ENCODE measurements at places on chromosomes 1 and 21. TPM values are rescaled to one million over a fixed set of nuclear protein-coding genes. Genes with fewer than 3 reads are reported as not detected.

DNA sequence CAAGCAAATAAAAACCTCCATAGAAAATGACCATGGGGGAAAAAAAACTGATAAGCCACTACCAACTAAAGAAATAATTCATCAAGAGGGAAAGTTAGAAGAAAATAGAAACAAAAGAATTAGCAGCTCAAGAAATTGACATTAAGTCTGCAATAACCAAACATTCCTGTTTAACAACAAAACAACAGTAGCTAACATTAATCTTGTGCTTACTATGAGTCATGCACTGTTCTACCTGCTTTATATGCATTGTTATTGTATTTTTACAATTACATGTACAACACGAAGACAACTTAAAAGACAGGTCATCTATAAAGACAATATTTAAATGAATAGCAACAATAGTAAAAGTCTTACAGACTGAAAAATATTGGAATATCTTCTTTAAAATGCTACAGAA, 34.4 kb upstream of the LRRC7 start:
- DNase-seq = no peak

DNA sequence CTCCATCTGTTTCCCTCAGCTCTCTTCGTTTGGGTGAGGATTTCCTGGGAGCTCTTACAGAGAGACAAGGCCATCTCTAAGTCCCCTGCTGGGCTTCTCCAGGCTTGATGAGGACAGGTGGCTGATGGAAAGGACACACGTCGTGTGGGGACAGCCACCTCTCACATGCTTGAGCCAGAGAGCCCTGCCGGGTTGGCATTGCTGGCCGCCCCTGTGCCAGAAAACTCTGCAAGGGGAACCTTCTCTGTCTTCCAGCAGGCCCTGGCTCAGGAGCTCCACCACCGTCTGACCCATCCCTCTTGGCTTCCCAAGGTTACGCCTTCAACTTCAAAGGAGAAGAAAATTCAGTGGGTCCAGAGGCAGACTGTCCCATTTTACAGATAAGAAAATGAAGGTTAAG, 82.8 kb downstream of the CASZ1 start:
- no peak for DNase-seq

GRCh38 chr1:159800177-159800930, 1.8 kb upstream of the FCRL6 start:
- DNase-seq = no peak

DNA sequence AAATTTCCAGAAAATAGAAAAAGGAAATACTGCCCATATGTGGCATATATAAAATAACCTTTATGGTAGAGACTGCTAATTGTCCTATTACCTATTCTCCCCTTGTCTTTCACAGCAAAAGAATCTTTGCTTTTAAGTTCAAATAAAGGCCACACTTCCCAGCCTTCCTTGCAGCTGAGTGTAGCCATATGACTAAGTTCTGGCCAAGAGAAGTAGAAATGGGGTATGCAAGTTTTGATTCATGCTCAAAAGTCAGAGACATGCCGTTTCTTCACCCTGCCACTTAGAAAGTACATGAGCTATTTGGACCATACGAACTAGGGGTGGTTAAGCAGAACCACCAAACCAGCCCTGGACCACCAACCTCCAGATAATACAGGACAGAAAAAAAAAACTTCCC, 18.3 kb upstream of the S100A2 start:
- no peak for DNase-seq

DNA sequence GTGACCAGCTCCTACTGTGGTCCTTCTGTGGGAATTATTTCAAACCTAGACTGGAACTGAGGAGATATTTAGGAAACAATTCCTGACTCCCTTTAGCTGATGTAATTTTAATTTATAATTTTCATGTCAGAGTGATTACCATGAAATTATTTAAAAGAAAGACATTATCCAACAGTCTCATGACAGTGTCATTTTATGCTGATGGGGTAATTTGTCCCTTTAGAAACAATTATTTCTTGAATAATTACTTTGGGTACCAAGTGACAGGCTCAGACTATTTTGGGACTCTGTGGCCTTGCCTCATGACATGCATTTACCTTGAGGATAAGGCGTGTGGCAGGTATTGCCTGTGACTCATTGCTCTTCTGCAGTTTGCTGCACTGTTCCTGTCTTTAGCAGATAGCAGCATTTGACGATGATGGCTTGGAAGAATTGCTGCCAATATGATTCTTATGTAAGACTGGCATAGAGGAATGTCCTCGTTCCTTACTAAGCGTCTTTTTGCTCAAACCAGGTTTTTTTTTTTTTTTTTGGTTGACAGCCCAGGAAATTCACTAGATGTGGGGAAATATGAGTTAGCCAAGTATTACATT, 206.0 kb upstream of the HMCN1 start:
- DNase-seq = no peak

GRCh38 chr1:228377664-228378089, 29.0 kb downstream of the TRIM11 start:
- DNase-seq = no peak

DNA sequence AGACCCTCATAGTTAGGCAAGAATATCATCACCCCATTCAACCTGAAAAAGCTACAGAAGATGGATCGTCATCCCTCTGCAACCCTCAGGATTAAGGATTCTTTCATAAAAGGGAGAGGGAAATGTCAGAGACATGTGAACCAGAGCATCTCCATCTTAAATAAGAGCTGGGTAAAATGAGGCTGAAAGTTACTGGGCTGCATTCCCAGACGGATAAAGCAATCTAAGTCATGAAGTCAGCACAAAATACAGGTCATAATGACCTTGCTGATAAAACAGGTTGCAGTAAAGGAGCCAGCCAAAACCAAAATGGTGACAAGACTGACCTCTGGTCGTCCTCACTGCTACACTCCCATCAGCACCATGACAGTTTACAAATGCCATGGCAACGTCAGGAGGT, 22.6 kb downstream of the PRDX6 start:
- DNase-seq = no peak

DNA sequence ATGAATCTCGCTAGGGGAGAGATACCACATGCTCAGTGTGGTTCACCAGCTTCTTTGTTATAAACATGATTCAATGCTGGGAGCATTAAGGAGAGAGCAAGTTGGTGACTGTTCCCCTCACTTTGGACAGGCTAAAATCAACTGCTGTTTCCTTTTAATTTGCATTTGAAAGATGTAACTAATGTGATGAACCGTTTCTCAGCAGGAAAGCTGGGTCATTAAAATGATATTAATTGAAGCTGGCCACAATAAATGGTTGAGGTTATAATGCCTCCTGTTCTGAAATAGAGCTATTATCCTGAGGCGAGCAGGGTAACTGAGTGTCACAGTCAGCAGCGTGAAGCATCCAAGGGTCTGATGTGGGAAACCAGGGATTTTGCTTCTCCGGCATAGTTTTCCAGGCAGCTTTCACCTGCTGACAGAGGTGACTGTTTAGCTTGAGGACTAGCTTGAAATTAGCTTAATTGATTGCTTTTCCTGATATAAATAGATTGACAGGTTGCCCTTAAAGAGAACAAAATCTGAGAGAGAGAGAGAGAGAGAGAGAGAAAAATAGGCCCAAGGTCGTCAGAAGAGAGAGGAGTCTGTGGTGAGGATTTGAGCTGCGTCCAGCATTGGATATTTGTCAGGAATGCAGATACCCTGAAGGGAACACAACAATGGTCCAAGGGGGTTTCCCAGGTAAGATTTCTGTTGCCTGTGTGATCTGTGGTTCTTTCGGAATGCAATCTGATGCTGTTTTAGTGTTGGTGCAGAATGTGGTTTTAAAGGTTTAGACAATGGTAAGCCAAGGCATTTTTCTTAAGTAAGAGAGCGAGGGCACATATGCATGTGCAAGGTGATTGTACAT, 209.7 kb downstream of the PATJ start:
- DNase-seq = no peak

GRCh38 chr1:8427493-8427892, 109.6 kb downstream of the SLC45A1 start:
- peak; percentile 44 for DNase-seq

GRCh38 chr1:53244141-53244540, 5.8 kb upstream of the MAGOH start:
- no peak for DNase-seq

GRCh38 chr21:38839328-38840286, 33.9 kb downstream of the ETS2 start:
- peak; percentile 96 for DNase-seq

DNA sequence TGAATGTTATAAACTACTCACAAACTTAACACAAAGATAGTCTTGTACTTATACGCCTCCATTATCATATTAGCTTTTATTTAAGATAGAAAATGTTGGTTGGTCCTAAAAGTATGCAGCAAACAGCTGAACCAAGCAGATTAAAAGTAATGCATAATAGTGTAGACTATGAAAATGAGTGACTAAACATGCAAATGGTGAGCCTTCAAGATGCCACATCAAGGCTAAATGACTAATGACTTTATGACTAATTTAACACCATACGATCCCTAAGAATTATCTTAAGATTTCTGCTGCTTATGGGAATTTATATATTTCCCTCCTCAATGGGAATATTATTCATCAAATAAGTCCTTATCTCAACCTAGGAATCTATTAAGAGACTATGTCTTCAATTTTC, 4.6 kb downstream of the GPATCH2 start:
- no peak for DNase-seq

GRCh38 chr1:211135342-211135950, 1.5 kb upstream of the KCNH1 start:
- DNase-seq = peak; percentile 61

DNA sequence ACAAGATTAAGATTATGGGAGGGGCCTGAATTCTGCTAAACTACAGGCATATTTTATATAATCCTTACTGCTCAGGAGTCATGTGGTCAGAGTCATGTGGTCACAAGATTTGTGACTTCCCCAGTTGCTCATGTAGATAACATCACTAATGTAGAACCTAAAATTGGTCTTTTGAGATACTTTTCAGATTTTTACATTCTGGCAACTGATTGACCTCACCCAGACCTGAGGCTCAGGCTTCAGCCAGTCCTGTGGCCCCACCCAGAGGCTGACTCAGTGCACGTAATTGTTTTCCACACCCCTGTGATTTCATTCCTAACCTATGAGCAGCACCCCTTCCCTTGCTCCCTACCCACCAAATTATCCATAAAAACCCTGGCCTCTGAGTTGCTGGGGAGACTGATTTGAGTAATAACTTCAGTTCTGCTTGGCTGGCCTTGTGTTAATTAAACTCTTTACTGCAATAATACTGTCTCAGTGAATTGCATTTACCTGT, 41.7 kb upstream of the ZNF326 start:
- DNase-seq = peak; percentile 86

- DNase-seq = no peak
Observed at GRCh38 chr21:17488620-17489019, 24.2 kb upstream of the CXADR start.

Gene PROX1
- total RNA-seq = under 0.01 TPM

Gene DIRAS3
- total RNA-seq = 2.3 TPM

Gene RAB42
- total RNA-seq = 3.9 TPM

Gene GFI1
- under 0.01 TPM for total RNA-seq
